Tongue (tissue), 3 donors: ENCODE measurements at places on chromosomes 1 and 21. TPM values are rescaled to one million over a fixed set of nuclear protein-coding genes. Genes with fewer than 3 reads are reported as not detected.

DNA sequence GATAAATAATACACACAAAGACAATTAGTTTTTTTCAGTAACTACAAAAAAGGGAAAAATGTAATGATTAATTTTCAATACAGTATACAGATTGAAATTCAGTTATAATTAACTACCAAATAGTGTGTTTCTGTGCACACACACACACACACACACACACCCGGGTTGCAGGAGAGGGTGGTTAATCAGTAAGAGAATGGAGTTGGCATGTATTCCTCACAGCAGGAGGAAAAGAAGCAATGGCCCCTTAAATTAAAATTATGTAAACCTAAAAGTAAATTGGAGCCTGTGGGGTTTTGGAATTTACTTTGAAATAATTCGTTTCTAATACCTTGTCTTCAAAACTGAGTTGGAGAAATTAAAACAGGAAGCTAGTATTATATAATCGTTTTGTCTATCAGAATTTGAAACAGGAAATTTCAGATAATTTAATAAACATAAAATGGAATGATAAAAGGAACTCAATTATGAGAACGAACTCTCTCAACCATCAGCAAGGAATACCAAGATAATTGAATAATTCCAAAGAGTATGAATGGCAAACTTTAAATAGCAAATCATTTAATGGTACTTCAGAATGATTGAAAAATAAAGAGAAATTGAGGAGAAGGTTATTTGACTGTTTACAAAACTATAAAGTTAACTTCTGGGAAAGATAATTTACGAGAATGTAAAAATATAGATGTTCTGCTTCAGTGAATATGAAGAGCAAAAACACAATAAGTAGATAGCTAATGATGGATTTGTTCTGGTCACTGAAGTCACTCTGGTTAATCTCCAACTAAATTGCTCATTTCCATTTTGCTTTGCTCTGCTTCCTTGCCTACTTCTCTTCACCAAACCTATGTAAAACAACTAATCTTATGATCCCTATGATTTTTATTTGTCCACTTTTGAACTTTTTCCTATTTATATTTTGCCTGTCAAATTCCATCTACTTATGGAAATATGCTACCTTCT lies 547.9 kb upstream of the ZP4 start:
- DNase-seq: no peak

GRCh38 chr21:23853796-23854379 lies 1753.4 kb downstream of the MRPL39 start:
- peak; percentile 63 for DNase-seq

DNA sequence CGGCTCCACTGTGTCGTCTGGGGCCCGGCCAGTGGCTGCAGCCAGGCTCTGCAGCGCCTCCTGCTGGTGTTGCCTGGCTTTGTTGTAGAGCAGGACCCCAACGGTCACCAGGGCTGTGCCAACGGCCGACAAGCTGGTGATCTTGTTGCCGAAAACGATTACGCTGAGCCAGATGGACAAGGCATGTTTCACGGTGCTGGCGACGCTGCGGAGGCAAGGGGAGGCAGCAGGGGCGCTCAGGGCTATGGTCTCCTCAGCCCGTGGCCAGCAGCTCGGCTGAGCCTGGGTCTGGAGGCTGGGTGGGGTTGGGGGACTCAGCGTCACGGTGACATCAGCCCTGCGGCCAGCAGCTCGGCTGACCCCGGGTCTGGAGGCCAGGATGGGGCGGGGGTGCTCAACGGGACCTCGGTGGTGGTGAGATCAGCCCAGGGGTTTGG lies 7.0 kb upstream of the CDK11B start:
- no peak for DNase-seq

The LCE3E gene
- not detected for total RNA-seq

The LCE1D gene
- not detected for total RNA-seq

GRCh38 chr1:29532285-29532684 lies 296.0 kb downstream of the PTPRU start:
- no peak for DNase-seq

DNA sequence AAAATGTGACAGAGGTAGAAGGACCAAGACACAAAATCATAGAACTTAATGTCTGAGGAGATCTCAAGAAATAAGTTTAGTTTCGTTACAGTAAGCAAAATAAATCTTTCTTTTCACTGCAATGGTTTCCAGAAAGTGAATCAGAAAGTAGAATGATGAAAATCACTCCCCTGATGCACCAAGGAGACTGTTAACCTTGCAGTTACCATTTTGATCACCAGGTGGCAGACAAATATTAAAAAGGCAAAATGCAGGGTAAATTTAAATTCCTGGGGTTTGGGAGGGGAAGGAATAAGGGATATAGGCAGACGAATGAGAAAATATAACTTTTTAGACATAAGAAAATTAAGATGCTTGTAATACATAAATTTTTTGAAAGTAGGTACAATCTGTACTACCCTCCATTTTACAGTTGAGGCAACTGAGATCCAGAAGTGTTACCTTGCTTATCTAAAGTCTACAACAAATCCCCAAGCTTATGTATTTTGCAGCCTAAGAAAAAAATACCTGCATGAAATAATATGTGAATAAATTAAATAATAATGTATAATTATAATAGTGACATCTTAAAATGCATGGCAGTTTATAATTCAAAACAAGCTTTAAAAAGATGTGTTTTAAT lies 253.2 kb downstream of the CRB1 start:
- DNase-seq: peak; percentile 44
